ENCODE measurements at places on chromosomes 12 and 14.

- peaks cover 42% of the 10 kb centered on the region for H3K27me3 ChIP-seq
- no peak overlapping the region for H3K4me3 ChIP-seq
- peak; percentile 52 for DNase-seq
- H3K4me1 ChIP-seq, result no peaks in the 10 kb centered on the region
These were observed 156.5 kb downstream of the KCNK10 start for GRCh38 chr14:88166616-88167015.

DNA sequence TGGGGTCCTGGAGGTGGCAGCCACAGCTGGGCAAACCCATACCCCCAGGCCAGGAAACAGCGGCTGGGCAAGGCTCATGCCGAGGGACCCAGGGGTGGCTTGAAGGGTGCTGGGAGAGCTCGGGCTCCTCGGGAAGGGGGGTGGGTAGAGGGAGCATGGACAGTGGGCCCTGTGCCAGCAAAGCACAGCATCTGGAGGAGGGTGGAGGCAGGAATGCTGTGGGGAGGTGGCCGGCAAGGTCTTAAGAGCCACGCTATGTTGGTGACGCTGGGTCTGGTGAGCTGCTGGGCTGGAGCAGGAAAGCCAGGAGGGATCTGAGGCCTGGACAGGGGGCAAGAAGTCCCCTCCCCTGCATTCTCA, 48.2 kb upstream of the DLK1 start:
- no peak for DNase-seq
- peaks cover 12% of the 10 kb centered on the region for H3K4me1 ChIP-seq
- H3K27ac ChIP-seq, result no peak overlapping the region
- H3K27me3 ChIP-seq, result no peaks in the 10 kb centered on the region
- no peaks in the 10 kb centered on the region for H3K36me3 ChIP-seq

- no peaks in the 10 kb centered on the region for H3K4me1 ChIP-seq
- H3K27me3 ChIP-seq, result peaks cover 13% of the 10 kb centered on the region
- H3K4me3 ChIP-seq, result no peak overlapping the region
- H3K27ac ChIP-seq, result no peak overlapping the region
- H3K36me3 ChIP-seq, result no peaks in the 10 kb centered on the region
These were observed 149.8 kb downstream of the PELI2 start for GRCh38 chr14:56268039-56268438.

- H3K4me1 ChIP-seq, result peaks cover 9% of the 10 kb centered on the region
- H3K27me3 ChIP-seq, result no peaks in the 10 kb centered on the region
- H3K36me3 ChIP-seq, result peaks cover 11% of the 10 kb centered on the region
These were observed 64.4 kb downstream of the RNF34 start for GRCh38 chr12:121464331-121464730.

- DNase-seq, result no peak
- no peak overlapping the region for H3K27ac ChIP-seq
- H3K4me1 ChIP-seq, result no peaks in the 10 kb centered on the region
- no peaks in the 10 kb centered on the region for H3K36me3 ChIP-seq
These were observed 101.1 kb downstream of the DAD1 start for GRCh38 chr14:22487941-22488340.

GRCh38 chr12:57199191-57199590, 17.4 kb upstream of the NXPH4 start:
- H3K27ac ChIP-seq, result no peak overlapping the region
- H3K27me3 ChIP-seq, result no peaks in the 10 kb centered on the region
- peaks cover 35% of the 10 kb centered on the region for H3K36me3 ChIP-seq
- H3K4me1 ChIP-seq, result no peaks in the 10 kb centered on the region
- no peak for DNase-seq
- no peak overlapping the region for H3K4me3 ChIP-seq

DNA sequence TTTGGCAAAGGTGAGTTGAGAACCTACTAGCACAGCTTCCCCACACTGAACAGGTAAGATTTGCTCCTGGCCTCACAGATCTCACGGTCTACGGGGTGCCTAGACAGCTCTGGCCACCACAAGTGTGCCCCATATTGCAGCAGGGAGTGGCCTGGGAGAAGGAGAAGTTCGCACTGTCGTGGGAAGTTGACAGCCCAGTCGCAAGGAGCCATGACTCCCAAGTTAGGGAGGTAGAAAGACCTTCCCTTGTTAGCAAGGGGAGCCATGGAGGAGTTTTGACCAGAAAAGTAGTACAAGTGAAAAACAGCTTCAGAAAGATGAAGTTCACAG, 316.3 kb downstream of the BCL11B start:
- no peak for DNase-seq
- no peaks in the 10 kb centered on the region for H3K36me3 ChIP-seq
- H3K4me1 ChIP-seq, result peaks cover 53% of the 10 kb centered on the region
- H3K27ac ChIP-seq, result no peak overlapping the region
- H3K27me3 ChIP-seq, result peaks cover 10% of the 10 kb centered on the region
- H3K4me3 ChIP-seq, result no peak overlapping the region

DNA sequence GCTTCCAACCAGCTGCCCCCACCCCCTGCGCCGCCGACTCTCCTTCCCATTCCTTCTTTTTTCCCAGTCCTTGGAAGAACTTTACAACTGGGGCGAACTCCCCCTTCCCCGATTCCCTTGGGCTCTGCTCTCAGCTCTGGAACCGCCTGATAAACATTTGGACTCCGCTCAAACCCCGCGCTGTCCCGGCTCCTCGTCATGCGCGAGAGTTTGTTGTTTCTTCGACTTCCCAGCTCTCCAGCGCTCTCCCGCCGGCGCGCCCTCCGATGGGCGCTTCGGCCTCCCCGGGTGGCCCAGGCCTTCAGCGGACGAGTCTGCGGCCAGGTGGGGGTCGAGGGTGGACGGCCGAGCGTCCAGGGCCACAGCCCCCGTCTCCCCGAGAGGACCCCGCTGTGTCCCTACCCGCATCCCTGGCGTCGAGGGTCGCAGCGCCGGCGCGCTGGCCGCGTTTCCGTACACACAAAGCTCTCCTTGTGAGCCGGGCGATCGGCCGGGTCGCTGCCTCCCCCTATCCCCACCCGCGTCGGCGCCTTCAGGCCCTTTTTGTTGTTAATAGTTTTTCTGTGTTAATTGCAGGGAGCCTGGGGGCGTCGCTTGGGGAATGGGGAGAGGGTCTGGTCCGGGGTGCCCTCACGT, 847 bp downstream of the MMP14 start:
- peak; percentile 69 for DNase-seq
- H3K27me3 ChIP-seq, result no peaks in the 10 kb centered on the region
- peak overlapping the region; percentile 98 for H3K27ac ChIP-seq
- H3K4me3 ChIP-seq, result peak overlapping the region; percentile 99
- peaks cover 21% of the 10 kb centered on the region for H3K4me1 ChIP-seq

- DNase-seq, result peak; percentile 89
- H3K4me1 ChIP-seq, result peaks cover 6% of the 10 kb centered on the region
- H3K27me3 ChIP-seq, result no peaks in the 10 kb centered on the region
- peak overlapping the region; percentile 89 for H3K4me3 ChIP-seq
- peak overlapping the region; percentile 95 for H3K27ac ChIP-seq
- peaks cover 35% of the 10 kb centered on the region for H3K36me3 ChIP-seq
These were observed 272 bp downstream of the HECTD1 start for GRCh38 chr14:31207287-31207754.

- H3K36me3 ChIP-seq, result peaks cover 12% of the 10 kb centered on the region
- H3K27ac ChIP-seq, result peak overlapping the region; percentile 55
- DNase-seq, result no peak
- H3K4me1 ChIP-seq, result peaks cover 18% of the 10 kb centered on the region
- H3K27me3 ChIP-seq, result no peaks in the 10 kb centered on the region
These were observed 65.0 kb downstream of the CHGA start for GRCh38 chr14:92987713-92988510.

- no peak overlapping the region for H3K27ac ChIP-seq
- H3K4me3 ChIP-seq, result no peak overlapping the region
These were observed 4.2 kb downstream of the DENND5B start for GRCh38 chr12:31586728-31587127.

DNA sequence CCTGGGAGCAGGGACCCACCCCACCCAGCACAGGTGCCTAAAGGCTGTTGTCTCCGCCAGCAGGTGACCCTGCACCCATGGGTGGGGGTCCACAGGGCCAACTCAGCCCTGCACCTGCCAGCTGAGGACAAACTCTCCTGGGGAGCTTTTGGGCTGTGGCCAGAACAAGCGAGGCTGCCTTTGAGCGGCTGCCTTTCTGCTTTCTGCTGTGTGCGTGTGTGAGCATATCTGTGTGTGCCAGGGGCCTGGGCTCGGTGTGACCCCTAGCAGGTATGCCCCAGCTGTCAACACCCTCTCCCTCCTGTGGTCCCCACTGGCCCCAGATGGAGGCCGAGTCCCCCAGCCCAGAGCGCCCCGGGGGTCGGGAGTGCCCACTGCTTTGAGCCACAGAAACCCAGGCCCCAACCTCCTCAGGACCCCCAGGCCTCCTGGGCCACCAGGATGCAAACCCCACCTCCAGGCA, 25.9 kb upstream of the GPR132 start:
- H3K36me3 ChIP-seq, result peaks cover 19% of the 10 kb centered on the region
- H3K4me3 ChIP-seq, result peak overlapping the region; percentile 82
- H3K4me1 ChIP-seq, result peaks cover 30% of the 10 kb centered on the region
- DNase-seq, result peak; percentile 55
- peak overlapping the region; percentile 83 for H3K27ac ChIP-seq

DNA sequence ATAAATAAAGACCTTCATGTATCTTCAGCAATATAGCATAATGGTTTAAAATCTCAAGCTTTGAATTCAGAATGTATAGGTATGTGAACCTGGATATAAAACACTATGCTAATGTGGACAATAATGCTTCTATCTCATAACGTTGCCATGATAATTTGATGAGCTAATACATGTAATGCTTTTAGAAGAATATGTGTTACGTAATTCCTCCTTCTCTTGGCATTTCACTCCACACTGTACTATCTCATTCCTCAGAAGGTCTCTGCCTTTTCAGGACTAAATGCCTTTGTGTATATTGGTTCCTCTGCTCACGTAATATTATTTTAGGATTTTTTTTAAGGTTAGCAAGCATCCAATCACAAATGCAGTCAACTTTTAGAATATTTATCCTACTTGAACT, 86.5 kb downstream of the FOXA1 start:
- no peaks in the 10 kb centered on the region for H3K36me3 ChIP-seq
- no peaks in the 10 kb centered on the region for H3K27me3 ChIP-seq
- DNase-seq, result peak; percentile 0
- no peak overlapping the region for H3K4me3 ChIP-seq
- no peak overlapping the region for H3K27ac ChIP-seq
- H3K4me1 ChIP-seq, result no peaks in the 10 kb centered on the region

GRCh38 chr14:76267322-76268046, 108.5 kb upstream of the ESRRB start:
- no peaks in the 10 kb centered on the region for H3K36me3 ChIP-seq
- H3K27ac ChIP-seq, result no peak overlapping the region
- H3K27me3 ChIP-seq, result peaks cover 11% of the 10 kb centered on the region
- DNase-seq, result no peak
- H3K4me1 ChIP-seq, result no peaks in the 10 kb centered on the region

Data from MCF 10A (cell line).